ENCODE measurements at places on chromosomes 11 and 22. TPM values are rescaled to one million over a fixed set of nuclear protein-coding genes. Genes with fewer than 3 reads are reported as not detected.

Gene CCDC116
- 0.27 TPM for total RNA-seq

Gene GLYAT
- not detected for total RNA-seq

Gene PACSIN2
- total RNA-seq, result 59.5 TPM

Gene LAYN
- 0.27 TPM for total RNA-seq

Gene OR5P2
- not detected for total RNA-seq

Gene OR51I1
- 1.3 TPM for total RNA-seq

Gene TBX1
- total RNA-seq, result not detected

Gene SLC6A5
- total RNA-seq, result under 0.01 TPM

Gene HSPB2
- total RNA-seq, result not detected

Gene OR10A6
- under 0.01 TPM for total RNA-seq

DNA sequence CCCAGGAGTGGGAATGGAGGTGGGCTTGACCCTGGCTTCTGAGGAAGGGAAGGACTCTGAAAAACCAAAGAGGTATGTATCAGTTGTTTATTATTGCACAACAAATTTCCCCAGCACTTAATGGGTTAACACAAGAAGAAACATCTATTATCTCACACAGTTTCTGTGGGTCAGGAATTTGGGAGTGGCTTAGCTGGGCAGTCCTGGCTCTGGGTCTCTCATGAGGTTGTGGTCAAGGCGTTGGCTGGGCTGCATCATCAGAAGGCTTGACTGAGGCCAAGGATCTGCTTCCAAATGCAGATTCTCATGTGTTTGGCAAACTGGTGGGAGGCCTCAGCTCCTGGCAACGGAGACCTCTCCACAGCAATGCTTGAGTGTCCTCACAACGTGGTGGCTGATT lies 17.5 kb upstream of the SMIM38 start:
- no peak for DNase-seq

GRCh38 chr11:64444838-64445441 lies 86.0 kb downstream of the RPS6KA4 start:
- DNase-seq, result no peak

GRCh38 chr11:6864438-6864837 lies 1.6 kb downstream of the OR10A2 start:
- no peak for DNase-seq

GRCh38 chr22:28222976-28223745 lies 304.1 kb upstream of the PITPNB start:
- DNase-seq, result no peak
